ENCODE measurements at places on chromosomes 12 and 14. TPM values are rescaled to one million over a fixed set of nuclear protein-coding genes. Genes with fewer than 3 reads are reported as not detected.

ARHGAP9 gene
- total RNA-seq, result 259 TPM

NR1H4 gene
- total RNA-seq, result not detected

GRCh38 chr14:80644826-80645225, 296.7 kb downstream of the CEP128 start:
- DNase-seq, result no peak

- DNase-seq, result no peak
These were observed 45.5 kb downstream of the SCN8A start for GRCh38 chr12:51636581-51636980.

RPL10L gene
- total RNA-seq, result not detected

- DNase-seq, result no peak
These were observed 101.7 kb downstream of the CIT start for GRCh38 chr12:119775246-119775895.

CDK2 gene
- total RNA-seq, result 106 TPM

- DNase-seq, result no peak
These were observed 29.4 kb upstream of the CIPC start for GRCh38 chr14:77068517-77069200.

ANKRD9 gene
- total RNA-seq, result 4.9 TPM

ADCY4 gene
- total RNA-seq, result 5.3 TPM

OR4E1 gene
- total RNA-seq, result 0.05 TPM

GRCh38 chr12:7624478-7624877, 41.2 kb downstream of the APOBEC1 start:
- DNase-seq, result no peak

DNA sequence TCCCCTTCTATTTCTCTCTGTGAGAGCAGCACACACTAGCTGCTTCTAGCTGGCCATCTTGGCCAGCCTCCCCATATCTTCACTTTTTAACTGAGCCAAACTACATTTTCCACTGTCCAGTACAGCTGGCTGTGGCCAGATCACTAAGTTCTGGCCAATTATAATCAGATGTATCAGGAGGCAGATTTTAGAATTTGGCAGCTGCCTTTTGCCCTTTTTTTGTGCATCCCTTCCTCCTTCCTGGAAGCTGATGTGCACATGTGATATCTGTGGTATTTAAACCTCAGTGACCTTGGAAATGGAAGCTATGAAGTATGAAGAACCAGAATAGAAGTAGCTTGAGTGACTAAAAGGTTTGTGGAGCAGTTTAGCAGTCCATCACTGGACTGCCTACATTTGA, 49.8 kb upstream of the ANO6 start:
- DNase-seq, result no peak

NID2 gene
- 0.30 TPM for total RNA-seq

KRT6B gene
- total RNA-seq, result not detected

PRPH gene
- total RNA-seq, result not detected

DNA sequence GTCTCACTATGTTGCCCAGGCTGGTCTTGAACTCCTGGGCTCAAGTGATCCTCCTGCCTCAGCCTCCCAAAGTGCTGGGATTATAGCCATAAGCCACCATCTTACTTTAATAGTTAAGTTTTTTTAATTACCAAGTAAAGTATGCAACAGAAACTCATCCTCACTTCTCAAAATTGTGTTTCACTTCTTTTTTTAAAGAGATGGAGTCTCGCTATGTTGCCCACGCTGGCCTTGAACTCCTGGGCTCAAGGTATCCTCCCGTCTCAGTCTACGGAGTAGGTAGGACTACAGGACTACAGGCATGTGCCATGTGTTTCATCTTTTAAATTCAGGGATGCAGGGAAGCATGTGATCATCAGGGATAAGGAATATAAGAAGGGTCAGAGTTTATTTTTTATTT, 17.2 kb upstream of the ARID2 start:
- no peak for DNase-seq

DNA sequence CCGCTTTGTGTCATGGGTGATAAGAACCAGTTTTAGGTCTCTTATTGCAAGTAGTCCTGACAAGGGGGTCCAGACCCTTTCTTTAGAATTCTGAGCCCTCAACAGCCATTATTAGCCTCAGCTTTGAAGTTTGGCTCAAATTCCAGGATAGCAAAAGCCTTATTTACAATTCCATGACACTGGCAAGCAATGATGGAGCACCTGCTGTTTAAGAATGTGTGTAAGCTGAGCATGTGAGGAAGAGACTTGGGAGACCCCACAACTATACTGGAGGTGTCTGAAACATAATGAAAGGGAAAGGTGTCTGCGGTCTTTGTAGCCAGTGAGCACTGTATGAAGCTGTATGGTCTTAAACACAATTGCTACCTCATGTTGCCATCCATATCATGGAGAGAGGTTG, 119.8 kb downstream of the TBX5 start:
- DNase-seq, result no peak

EPYC gene
- not detected for total RNA-seq

- no peak for DNase-seq
These were observed 599.8 kb downstream of the RPL10L start for GRCh38 chr14:46051796-46052195.

- DNase-seq, result no peak
These were observed 53.1 kb downstream of the TSPAN11 start for GRCh38 chr12:30979371-30980259.

DNA sequence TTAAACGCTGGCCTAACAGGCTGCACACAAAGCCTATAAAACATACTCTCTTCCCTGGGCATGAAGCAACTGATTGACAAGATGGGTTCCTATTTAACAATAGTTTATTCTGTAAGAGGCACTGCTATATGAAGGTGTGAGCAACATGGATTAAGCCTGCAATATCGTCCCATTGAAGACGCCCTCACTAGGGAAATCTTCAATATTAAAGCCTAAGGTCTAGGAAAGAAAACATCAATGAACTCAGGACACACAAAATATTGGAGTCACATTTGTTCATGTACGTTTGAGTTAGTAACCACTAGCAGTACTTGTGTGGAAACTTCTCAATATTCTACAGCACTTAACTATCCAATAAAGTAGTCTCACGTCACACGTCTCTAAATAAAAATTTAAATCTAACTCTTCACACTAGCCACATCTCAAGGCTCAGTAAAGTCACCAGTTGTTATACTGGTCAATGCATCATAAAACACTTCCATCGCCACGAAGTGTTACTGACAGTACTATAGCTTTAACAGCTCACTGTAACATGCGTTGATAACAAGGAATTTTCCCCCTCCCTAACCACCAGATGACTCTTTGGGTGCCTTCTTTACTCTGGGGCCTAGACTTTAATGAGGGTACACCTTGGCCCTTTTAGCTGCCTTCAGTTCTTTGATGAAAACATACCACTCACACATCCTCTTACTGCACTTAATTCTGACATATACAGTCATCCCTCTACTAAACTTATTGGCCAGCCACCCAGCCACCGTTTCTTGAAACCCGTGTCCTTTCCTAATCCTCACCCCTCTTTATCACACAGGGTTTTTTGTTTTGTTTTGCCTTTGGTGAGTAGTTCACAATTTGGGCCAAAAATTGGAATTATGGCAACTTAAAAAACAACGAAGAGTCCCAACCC, 50.1 kb upstream of the OR5AU1 start:
- no peak for DNase-seq

- no peak for DNase-seq
These were observed 245.9 kb upstream of the DDHD1 start for GRCh38 chr14:53399057-53399456.

- peak; percentile 62 for DNase-seq
These were observed 5.6 kb upstream of the GOLGA3 start for GRCh38 chr12:132834181-132834711.

KRT73 gene
- total RNA-seq, result 8.6 TPM

DNA sequence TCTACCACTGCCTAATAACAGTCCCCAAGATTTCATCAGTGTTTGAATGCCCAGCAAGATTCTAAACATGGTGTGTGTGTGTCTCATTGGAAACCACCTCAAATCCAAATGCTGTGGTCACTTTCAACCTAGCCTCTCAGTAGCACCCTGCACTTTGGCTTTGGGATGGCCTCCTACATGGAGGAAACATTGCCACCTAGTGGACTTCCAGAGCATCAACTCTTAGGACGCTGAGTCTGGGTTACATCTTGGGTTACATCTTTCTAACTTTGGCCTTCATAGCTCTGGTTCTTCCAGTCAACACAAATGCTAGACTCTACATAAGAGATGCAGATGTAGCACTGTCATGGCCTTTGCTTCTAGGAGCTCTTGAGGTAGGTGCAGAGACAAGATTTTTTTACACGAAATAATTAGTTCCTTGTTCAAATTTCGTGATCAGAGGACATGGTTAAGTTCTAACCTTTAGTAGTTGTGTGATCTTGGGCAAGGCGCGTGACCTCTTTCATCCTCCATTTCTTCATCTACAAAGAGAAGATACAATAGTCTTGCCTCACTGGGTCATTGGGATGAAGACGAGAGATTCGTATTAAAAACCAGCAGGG, 113.5 kb upstream of the VASH1 start:
- peak; percentile 31 for DNase-seq

GRCh38 chr12:401235-402028, at the start of gene CCDC77:
Gene CCDC77, plus strand, starts transcription at chr12:401644. Its CDS starts 7,740 bp downstream, at chr12:409384.
- DNase-seq, result peak; percentile 94

DNA sequence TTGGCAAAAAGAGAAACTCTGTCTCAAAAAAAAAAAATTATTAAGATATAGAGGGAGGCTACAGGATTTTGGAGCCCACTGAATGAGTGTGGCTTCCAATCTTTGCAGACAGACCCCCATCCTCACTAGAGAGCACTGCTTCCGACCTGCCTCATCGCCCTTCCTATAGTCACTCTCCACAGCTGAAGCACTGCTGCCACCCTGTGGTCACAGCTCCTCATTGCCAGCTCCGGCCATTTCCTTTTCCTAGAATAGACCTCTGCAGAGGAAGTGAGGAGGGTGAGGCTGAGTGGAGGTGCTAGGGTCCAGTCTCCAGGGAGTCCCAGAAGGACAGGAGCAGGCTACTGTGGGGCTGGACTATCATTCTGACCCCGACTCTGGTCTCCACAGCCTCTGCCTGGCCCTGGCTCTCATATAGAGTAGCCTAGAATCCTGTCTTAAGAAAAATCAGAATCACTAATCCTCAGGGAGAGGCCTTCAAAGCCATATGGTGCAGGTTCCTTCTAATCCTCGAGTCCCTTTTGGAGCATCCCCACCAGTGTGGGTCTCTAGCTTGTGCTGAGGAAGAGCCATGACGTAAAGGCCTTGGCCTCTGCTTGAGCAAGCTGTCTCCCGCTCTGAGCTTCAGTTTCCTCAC, 1.4 kb upstream of the NPFF start:
- peak; percentile 87 for DNase-seq

INHBE gene
- total RNA-seq, result not detected

GRCh38 chr14:106174206-106174605, 647.8 kb downstream of the TMEM121 start:
- DNase-seq, result peak; percentile 80

GRCh38 chr14:104680056-104680805, 9.2 kb upstream of the INF2 start:
- no peak for DNase-seq

Measured in activated CD4-positive, alpha-beta T cell treated with anti-CD3 and anti-CD28 coated beads, Interleukin-2, amount 10 ng/mL, durations not matched to agents 7 days and 5 days (primary cell).